Lower lobe of right lung (tissue), 2 donors: ENCODE measurements at places on chromosomes 4 and X. TPM values are rescaled to one million over a fixed set of nuclear protein-coding genes. Genes with fewer than 3 reads are reported as not detected.

- DNase-seq: no peak
- H3K4me3 ChIP-seq: no peak overlapping the region
- no peaks in the 10 kb centered on the region for H3K36me3 ChIP-seq
Observed at GRCh38 chrX:45872480-45872879, 671.8 kb upstream of the DIPK2B start.

DNA sequence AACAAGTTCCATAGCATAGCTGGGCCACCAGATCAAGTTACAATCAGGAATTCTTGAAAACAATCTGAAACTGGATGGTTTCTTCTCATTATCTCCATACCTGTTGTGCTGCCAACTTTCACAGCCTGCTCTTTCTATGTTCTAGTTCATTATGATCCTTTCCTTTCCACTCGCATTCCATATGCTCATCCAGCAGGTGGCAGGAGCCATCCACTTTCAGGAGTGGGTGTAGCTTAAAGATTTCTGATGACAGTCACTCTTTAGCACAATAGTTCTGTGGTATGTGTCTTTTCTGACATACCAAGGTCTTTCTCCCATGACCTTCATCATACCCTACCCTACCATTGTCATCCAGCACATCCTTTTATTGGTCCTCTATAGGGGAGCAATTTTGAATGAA is 46.4 kb downstream of the PAGE2 start:
- no peaks in the 10 kb centered on the region for H3K27me3 ChIP-seq
- H3K36me3 ChIP-seq: no peaks in the 10 kb centered on the region
- H3K4me1 ChIP-seq: no peaks in the 10 kb centered on the region
- H3K27ac ChIP-seq: no peak overlapping the region
- DNase-seq: no peak

DNA sequence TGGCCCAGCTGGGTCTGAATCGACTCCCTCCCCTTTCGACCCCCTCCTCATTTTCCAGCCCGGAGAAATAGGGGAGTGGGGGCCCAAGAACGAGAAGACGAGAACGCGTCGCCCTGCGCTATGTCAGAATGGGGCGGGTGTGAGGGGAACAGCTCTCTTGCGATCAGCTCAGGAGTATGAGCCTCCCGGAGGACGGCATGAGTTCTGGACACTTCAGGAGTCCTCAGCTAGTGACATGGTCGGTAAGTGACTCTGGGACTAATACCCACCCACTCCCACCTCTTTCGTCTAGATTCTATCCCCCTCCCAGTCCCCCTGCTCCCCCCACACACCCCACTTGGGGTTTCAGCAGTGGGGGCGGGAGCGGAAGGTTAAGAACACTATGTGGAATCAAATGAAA is 944 bp downstream of the KLF8 start:
- no peaks in the 10 kb centered on the region for H3K4me1 ChIP-seq
- H3K4me3 ChIP-seq: peak overlapping the region; percentile 63
- no peak for DNase-seq
- H3K27ac ChIP-seq: peak overlapping the region; percentile 75

DNA sequence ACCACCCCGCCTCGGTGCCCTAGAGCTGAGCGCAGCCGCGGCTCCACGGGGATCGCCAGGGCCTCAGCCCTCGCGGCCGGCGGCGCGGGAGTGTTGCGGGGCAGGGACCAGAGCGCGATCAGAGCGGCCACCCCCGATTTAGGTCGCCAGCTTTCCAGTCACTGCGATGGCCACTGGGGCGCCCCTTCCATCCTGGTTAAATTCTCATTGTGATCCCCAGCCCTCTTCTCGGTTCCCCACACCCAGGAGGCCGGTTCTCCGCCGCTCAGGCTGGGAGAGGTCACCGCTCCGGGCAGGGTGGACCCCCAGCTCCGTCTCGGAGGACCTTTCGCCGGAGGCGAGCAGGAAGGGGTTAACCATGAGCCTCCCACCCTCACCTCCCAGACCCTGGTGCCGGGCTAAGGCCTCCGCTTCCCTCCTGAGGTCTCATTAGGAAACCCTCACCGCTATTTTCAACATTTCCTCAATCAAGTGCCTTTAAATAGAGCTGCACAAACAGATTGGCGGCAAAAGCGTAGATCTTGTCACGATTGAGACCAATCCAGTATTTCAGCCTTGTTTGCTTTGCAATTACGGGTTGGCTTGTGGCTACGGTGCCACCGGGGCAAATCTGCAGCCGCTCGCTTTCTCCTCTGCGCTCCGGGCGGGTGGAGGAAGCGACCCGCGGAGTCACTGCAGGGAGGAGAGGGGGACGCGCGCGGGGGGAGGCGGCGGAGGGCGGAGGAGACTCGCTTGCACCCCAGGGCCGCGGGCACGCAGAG is 8.3 kb upstream of the HAND2 start:
- DNase-seq: no peak
- peak overlapping the region; percentile 40 for H3K4me3 ChIP-seq
- peaks cover 17% of the 10 kb centered on the region for H3K4me1 ChIP-seq
- H3K27ac ChIP-seq: no peak overlapping the region
- peaks cover 96% of the 10 kb centered on the region for H3K27me3 ChIP-seq

DNA sequence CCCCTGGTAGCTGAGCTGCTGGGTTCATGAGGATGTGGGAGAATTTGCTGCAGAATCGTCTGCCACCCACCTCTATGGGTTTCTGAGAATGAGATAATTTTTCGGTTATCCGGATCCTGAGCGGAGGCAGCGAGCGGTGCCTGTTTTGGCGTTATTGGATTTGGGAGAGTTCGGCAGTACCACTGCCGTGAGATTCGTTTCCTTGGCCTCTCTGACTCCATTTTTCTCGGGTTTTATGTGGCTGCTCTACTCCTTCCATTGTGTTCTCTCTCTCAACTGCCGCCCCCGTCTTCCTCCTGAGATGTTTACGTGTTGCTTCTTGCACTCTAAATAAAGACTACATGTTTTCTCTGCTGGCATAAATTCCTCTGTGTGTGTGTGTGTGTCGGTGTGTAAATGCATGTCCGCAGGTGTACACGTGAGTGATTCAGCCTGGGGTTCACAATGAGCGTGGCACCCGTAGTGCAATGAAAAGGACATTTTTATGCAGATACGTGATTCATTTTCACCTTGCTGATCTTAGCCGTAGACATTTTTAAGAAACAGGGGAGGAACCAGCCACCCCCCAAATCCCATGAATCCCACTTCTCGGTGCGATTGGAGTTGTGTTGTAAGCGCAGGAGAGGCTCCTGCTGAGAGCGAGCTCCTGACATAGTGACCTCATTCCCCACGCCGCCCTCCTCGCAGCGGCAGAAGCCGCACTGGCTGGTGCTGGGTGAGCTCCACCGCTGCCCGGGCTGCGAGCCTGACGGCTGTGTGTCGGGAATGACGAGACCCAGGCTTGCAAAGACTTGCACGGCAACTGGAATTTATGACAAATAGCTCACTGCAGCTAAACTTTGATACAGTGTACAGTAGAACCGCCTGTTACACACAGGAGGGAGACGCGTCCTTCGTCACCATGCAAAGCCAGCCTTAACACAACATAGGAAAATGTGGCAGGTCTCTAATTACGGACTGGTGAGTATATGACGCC is 82.2 kb downstream of the STOX2 start:
- peak overlapping the region; percentile 44 for H3K4me3 ChIP-seq
- no peaks in the 10 kb centered on the region for H3K36me3 ChIP-seq
- no peaks in the 10 kb centered on the region for H3K27me3 ChIP-seq
- peak overlapping the region; percentile 64 for H3K27ac ChIP-seq
- peaks cover 21% of the 10 kb centered on the region for H3K4me1 ChIP-seq

DNA sequence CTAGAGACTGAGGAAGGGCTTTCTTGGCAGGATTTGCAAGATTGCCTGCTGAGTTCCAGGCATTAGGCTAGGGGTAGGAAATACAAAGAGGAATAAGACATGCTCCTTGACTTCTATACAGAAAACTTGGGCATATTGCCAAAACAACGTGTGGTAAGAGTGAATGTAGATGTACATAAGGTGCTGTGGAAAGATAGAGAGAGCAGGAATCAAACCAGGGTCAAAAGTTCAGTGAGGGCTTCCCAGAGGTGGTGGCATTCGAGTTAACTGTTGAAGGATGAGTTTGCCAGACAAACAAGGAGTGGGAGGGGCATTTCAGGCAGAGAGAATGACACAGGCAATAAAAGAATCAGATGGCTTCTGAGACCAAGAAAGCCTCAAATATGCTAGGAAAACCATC is 187.9 kb downstream of the KDR start:
- no peak overlapping the region for H3K27ac ChIP-seq
- peaks cover 12% of the 10 kb centered on the region for H3K4me1 ChIP-seq
- no peaks in the 10 kb centered on the region for H3K27me3 ChIP-seq
- H3K36me3 ChIP-seq: no peaks in the 10 kb centered on the region
- no peak for DNase-seq

- H3K4me1 ChIP-seq: peaks cover 24% of the 10 kb centered on the region
- H3K27ac ChIP-seq: no peak overlapping the region
- no peak overlapping the region for H3K4me3 ChIP-seq
- DNase-seq: no peak
Observed at GRCh38 chr4:94410678-94411206, 41.0 kb upstream of the PDLIM5 start.

- no peaks in the 10 kb centered on the region for H3K36me3 ChIP-seq
- H3K27ac ChIP-seq: peak overlapping the region; percentile 46
Observed at GRCh38 chrX:9316096-9316495, 148.8 kb upstream of the TBL1X start.

- no peaks in the 10 kb centered on the region for H3K36me3 ChIP-seq
- no peaks in the 10 kb centered on the region for H3K27me3 ChIP-seq
- no peak overlapping the region for H3K4me3 ChIP-seq
- no peak for DNase-seq
Observed at GRCh38 chr4:164368894-164369293, 385.0 kb upstream of the SMIM31 start.

- H3K4me1 ChIP-seq: peaks cover 4% of the 10 kb centered on the region
- no peak overlapping the region for H3K4me3 ChIP-seq
- H3K27me3 ChIP-seq: no peaks in the 10 kb centered on the region
- no peak for DNase-seq
Observed at GRCh38 chr4:7774301-7775294, 165.1 kb downstream of the AFAP1 start.

DNA sequence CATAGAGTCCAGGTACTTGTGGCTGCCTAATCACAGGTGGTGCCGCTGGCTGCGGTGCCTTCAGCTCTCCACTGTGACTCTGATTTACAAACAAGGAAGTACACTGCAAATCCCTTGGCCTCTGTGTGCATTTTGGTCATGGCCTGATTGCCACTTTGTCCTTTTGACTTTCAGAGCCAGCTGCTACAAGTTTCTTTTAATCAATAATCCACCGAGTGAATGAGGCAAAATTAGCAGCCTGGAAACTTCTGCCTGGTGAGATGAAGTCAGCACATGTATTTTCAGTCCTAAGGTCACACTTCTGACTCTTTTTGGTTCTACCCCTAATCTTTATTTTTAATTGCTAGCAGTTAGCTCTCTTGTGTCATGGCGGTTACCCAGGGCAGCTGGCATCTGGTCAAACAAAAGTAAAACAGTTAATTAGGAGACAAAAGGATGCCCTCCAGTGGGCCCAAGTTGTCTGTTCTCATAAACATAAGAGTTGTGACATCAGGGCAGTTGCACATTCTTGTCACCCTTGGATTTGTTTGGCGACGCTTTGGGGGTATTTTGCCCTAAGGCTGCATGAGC is 62.3 kb upstream of the LNX1 start:
- DNase-seq: no peak
- H3K4me3 ChIP-seq: no peak overlapping the region
- H3K36me3 ChIP-seq: no peaks in the 10 kb centered on the region
- peaks cover 32% of the 10 kb centered on the region for H3K4me1 ChIP-seq

DNA sequence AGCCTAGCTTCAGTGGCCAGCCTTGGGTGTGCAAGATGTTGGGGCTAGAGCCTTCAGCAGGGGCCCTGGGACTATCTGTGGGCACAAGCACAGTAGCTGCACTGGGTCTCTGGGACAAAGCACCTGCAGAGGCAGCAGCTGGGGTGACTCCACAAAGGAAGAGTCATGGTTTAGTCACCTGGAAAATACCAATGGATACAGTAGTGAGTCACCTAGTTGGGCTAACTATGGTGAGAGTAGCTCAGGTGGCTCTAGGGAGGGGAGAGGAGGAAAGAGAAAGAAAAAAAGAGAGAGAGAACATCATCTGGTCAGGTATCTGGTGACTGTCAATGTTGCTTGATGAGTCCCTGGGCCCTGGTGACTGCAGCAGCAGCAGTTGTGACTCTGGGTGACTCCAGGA is 72.9 kb upstream of the SPIN4 start:
- no peak for DNase-seq
- H3K36me3 ChIP-seq: no peaks in the 10 kb centered on the region
- H3K27ac ChIP-seq: no peak overlapping the region
- no peaks in the 10 kb centered on the region for H3K27me3 ChIP-seq
- no peaks in the 10 kb centered on the region for H3K4me1 ChIP-seq

- no peak for DNase-seq
- no peaks in the 10 kb centered on the region for H3K27me3 ChIP-seq
- no peaks in the 10 kb centered on the region for H3K36me3 ChIP-seq
Observed at GRCh38 chr4:121138039-121138825, 25.9 kb downstream of the TNIP3 start.

MBNL3 gene
- 24.3 TPM for total RNA-seq

ADH6 gene
- 0.50 TPM for total RNA-seq

APOO gene
- total RNA-seq: 15.9 TPM

PRMT9 gene
- 9.4 TPM for total RNA-seq

VCX3B gene
- total RNA-seq: not detected

TCEAL2 gene
- total RNA-seq: 1.9 TPM

MRPL1 gene
- 25.8 TPM for total RNA-seq
